ENCODE measurements at places on chromosomes 7 and 10.

- no peak for DNase-seq
Observed at GRCh38 chr10:58897708-58898107, 278.7 kb upstream of the PHYHIPL start.

- no peak for DNase-seq
Observed at GRCh38 chr10:11205030-11205772, 187.5 kb downstream of the CELF2 start.

DNA sequence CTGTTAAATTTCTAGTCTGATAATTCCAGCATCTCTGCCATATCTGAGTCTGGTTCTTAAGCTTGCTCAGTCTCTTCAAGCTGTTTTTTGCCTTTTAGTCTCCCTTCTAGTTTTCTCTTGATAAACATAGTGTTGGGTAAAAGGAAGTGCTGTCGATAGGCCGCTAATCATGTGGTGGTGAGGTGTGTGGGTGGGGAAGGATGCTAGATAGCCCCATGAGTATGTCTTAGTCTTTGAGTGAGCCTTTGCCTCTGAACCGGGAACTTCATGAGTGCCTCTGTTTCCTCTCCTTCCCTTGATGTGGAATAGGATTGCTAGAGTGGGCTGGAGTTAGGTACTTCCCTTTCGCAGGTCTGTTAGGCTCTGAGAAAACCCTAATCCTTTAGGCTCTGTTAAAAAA is 441.8 kb downstream of the INHBA start:
- no peak for DNase-seq

- DNase-seq: no peak
Observed at GRCh38 chr7:30347226-30348082, 63.1 kb downstream of the ZNRF2 start.

- DNase-seq: no peak
Observed at GRCh38 chr7:131095346-131095745, 232.3 kb upstream of the MKLN1 start.

DNA sequence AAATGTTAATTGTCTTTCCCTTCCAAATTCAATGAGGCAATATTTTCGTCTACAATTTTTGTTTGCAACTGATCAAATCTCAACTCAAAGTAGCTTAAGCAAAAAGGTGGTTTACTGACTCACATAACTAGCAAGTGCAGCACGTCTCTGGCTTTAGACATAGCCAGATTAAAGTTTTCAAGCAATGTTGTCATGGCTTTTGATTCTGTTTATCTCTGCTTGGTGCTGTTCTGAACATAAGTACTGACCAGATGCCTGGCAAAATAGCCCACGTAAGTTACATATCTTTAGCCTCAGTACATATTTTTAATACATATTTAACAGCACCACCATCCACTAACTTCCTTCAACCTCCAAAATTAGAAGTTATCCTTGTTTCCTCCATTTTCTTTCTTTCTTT is 877.9 kb downstream of the KCNMA1 start:
- DNase-seq: no peak

DNA sequence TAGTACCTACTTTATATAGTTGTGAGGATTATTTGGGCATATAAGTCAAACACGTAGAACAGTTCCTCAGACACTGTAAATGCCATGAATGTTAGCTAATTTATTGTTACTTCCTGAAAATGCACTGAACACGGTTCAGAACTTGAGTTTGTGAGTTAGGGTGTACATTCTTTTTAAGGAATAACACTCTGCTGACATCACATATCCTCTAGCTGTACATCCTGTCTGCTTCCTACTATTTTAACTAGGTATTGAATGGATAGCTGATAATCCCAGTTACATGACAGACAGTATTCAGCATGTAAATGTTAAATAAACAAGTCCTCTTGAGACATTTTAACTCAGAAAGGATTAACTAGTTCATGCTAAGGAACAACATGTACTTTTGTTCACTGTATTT is 16.0 kb downstream of the SAMD8 start:
- DNase-seq: no peak

DNA sequence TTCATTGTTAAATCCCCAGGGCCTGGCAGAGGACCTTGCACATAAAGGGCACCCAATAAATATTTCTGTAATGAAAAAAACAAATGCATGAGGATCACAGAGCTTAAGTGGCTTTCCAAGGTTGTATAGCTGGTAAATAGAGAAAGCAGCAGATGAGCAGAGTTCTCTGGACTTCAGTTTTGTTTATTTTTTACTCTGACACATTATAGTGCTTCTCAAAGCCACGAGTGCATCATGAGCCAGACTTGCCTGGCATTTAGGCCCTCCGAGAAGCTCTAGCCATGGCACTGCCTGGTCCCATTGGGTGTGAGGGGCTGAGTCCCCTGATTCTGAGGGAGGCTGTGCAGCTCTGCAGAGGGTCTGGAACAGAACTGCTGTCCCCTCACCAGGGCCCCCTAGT is 87.2 kb upstream of the ZNF32 start:
- DNase-seq: no peak

DNA sequence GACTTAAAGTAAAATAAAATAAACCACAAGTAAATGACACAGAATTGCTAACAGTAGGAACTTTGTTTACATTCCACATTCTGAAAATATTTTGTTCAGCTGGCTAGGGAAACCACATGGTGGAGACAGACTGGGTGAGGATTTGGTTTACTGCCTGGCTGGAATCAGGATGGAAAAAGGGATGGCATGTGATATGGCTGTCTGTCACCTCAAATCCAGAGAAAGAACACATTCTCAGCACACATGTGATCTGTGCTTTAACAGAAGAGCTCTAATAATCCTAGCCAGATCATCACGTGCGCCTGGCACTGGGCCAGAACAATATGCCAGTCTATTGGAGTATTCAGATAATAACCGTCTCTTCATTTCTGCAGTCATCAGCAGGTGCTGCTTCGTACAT is 90.9 kb upstream of the PIP4K2A start:
- no peak for DNase-seq

DNA sequence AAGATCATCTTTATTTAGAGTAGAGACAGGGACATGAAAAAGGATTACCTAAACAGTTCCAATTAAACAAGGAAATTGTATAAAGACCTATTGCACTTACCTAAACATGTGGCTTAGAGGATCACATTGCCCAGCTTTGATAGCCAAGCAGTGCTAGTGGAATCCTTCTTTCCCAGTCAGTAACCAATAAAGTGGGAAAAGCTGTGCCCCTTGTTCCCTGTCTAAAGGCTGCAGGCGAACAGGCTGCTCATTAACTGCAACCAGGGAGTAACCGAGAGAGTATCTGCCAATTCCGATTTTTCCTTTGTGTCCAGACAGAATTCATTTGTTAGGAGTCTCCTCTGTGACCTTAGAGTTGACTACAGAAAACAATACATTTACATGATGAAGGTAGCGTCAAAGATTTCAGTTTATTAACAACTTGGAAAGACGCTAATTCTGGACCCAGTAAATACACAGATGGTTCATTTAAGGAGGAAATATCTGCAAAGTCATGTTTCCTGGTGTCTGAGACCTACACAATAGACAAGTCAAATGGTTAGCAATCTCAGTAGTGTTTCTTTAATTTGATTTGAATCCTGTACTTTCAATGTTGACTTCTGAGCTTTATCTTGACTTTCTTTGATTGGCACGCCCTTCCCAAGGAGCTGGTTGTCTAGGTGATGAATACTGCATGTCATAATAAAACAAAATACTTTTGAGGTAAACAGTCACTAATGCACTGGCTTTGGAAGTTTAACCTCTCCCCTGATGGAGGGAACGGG is 57.3 kb upstream of the MET start:
- DNase-seq: peak; percentile 78

- no peak for DNase-seq
Observed at GRCh38 chr10:112136486-112137153, 46.9 kb downstream of the GPAM start.

DNA sequence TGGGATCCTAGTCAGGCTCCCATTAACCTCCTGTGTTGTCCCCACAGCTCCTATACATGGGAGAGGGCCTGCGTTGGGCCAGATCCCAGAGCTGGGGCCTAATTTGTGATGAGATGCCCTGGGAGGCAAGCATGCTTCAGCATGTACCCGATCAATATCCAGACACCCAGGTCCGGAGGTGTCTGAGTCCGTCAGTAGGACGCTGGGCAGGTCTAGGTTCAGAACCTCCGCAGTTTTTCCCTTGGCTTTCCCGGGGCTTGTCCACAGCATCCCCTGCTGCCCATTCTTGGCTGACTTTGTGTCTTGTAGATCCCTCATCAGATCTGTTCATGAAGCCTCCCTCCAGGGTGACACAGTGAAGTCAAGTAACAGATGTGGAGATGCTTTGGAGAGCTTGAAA is 32.7 kb upstream of the RBAK start:
- no peak for DNase-seq

- no peak for DNase-seq
Observed at GRCh38 chr7:98724591-98724990, 107.5 kb downstream of the NPTX2 start.

DNA sequence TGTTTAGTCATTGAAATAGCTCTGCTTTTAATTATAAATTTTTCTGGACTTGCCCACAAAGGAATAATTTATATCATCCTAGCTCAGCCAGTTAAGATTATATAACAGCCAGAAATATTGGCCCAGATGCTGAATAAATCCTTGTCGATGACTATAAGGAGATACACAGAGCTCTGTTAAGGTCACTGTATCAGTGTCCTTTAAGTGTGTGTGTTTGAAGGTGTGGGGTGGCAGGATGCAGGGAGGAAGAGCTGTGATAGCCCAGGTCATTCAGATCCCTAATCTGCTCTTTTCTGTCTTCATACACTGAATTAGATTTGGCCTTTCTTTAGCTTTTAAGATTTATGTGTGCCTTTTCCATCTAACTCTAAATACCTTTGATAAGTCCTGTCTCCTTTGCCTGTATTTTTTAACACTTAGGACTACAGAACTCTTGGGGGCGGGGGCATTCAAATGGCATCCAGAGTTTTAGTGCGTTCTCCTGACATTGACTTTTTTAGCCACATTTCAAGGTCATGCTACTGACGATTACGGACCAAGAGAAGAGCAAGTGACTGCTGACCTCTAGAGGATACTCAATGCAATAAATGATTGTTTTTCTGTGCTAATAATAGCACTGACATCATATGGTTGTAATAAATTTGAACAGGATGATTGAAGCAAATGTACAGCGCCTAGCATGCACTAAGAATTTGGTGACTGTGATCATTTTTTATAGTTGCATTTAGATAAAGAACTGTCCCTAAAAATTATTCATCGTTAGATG is 172.3 kb downstream of the CACNB2 start:
- peak; percentile 52 for DNase-seq

- DNase-seq: no peak
Observed at GRCh38 chr7:48887500-48887899, 36.8 kb upstream of the CDC14C start.

GRCh38 chr7:2477447-2478398 is 1.5 kb upstream of the GRIFIN start:
- peak; percentile 53 for DNase-seq

Measured in A549 (cell line).